Cardiac ventricle fibroblast (primary cell): ENCODE measurements at places on chromosomes 4 and X. TPM values are rescaled to one million over a fixed set of nuclear protein-coding genes. Genes with fewer than 3 reads are reported as not detected.

NAT8L gene
- 0.39 and 1.6 TPM in 2 replicates for total RNA-seq

CABS1 gene
- not detected in 2 replicates for total RNA-seq

IL3RA gene
- total RNA-seq: 2.8 TPM in 1 of 2 replicates, not detected in the other

ADAM29 gene
- not detected in 2 replicates for total RNA-seq

ANXA5 gene
- 546 and 575 TPM in 2 replicates for total RNA-seq

NUDT11 gene
- 9.5 and 10.5 TPM in 2 replicates for total RNA-seq

GAGE1 gene
- not detected in 2 replicates for total RNA-seq

LONRF3 gene
- 0.50 and 1.8 TPM in 2 replicates for total RNA-seq

HSPA4L gene
- 1.4 and 2.9 TPM in 2 replicates for total RNA-seq

GAB3 gene
- 2.9 and 3.4 TPM in 2 replicates for total RNA-seq
